ENCODE measurements at places on chromosomes 5 and 9.

- DNase-seq, result no peak
Observed at GRCh38 chr5:148020257-148020988, 43.4 kb upstream of the SPINK5 start.

GRCh38 chr9:95510709-95511615, 5.8 kb downstream of the PTCH1 start:
- DNase-seq, result peak; percentile 95

DNA sequence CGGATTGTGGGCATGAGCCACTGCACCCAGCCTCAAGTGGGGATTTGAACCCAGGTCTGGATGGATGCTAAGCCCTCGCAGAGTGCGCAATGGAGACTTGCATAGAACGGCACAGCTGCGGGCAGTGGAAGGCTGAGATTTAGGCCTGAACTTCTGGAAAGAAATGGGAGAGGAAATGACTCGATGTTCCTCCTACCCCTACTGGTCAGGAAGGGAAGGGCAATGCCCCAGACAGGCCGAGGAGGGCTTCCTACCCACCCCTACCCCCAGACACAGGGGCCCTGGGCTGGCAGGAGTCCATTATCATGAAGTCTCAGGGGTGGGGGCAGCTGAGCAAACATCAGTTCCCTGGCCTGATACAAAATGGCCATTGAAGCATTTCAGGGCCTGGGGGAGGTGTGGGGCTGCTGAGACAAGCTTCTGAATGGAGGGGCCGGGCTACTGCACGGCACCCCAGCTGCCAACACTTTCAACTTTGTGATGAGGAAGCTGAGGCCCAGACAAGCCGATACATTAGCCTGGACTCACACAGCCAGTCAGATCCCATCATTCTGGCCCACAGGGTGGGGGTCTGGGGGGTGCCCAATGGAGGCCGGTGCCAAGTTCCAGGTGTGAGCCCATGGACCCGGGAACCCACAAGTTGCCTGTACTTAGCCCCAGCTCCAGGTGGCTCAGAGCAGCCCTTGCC, 13.5 kb upstream of the WDR38 start:
- no peak for DNase-seq

GRCh38 chr9:120475341-120475740, 104.6 kb downstream of the CDK5RAP2 start:
- DNase-seq, result no peak

GRCh38 chr5:81972492-81972783, 615 bp downstream of the ATG10 start:
- no peak for DNase-seq

GRCh38 chr5:2205185-2205585, 322.5 kb upstream of the IRX4 start:
- no peak for DNase-seq

DNA sequence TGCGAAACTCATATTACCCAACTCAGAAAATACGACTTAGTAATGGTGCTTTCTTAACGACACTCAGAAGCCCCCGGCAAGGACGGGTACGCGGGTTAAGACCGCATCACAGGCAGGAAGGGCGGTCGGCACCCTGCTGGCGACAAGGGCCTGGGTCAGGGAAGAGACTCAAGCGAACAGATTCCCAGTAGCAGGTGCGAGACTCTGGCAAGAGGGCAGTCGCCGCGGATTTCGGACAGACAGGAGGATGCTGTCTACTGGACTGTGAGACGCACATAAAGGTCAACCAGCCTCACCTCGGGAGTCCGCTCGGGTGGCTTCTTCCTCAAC, 398 bp downstream of the RAPGEF6 start:
- DNase-seq, result peak; percentile 67

- no peak for DNase-seq
Observed at GRCh38 chr5:172175263-172175719, 12.7 kb downstream of the STK10 start.

DNA sequence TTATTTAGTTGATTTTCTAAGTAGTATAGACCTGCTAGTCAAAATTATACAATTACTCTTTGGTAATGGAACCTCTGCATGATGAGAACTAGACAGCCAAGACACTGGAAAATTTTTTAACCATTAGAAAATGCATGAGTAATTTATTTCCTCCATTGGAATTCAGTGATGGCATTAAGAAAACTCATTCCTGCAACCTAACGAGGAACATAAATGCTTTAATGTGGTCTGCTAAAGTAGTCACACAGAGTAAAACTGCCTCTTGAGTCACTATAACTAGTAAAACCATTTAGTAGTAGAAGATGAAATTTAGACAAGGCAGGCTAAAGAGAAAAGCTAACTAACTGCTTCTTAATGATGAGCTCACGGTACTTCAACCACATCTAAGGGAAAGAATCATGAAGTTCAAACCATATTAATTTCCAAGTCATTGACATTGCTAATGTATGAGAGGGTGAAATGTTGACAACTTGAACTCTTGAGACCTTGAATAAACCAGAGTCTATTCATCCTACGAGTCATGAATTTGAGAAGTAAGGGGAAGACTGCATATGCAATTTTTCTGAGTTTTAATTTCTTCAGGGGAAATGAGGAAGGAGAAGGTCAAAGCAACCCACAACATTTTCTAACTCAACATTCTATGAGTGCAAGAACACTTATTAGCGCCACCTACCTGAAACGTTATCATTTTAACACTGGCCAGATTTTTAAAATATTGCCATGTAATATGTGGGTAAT, 74.4 kb downstream of the GLIS3 start:
- DNase-seq, result no peak

DNA sequence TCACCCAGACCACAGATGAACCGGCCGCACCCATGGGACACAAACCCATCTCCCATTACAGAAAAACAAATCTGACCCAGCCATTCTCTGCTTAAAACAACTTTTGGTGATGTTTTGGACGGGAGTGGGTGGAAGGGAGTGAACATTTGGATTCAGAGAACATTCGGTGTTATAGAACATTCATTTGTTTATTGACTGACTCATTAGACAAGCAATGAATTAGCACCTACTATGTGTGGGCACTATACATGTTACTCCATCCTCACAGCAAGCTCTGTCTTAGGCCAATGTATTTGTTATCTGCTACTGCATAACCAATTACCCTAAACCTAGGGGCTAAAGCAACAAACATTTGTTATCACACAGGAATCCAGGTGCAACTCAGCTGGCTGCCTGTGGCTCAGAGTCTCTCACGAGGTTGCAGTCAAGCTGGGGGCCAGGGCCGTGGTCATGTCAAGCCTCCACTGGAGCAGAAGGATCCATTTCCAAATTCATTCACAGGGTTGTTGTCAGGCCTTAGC, 5.1 kb upstream of the ERGIC1 start:
- no peak for DNase-seq

- DNase-seq, result no peak
Observed at GRCh38 chr9:69357030-69357775, 32.2 kb downstream of the ENTREP1 start.

GRCh38 chr5:61229416-61229815, 67.1 kb upstream of the SMIM15 start:
- no peak for DNase-seq

- DNase-seq, result no peak
Observed at GRCh38 chr5:38557792-38558191, 1.3 kb upstream of the LIFR start.

All from neuronal stem cell (in vitro differentiated cells).